Activated CD4-positive, alpha-beta T cell treated with anti-CD3 and anti-CD28 coated beads, Interleukin-2, amount 50 U/mL, for 16 hours (primary cell): ENCODE measurements at places on chromosomes 4 and X.

DNA sequence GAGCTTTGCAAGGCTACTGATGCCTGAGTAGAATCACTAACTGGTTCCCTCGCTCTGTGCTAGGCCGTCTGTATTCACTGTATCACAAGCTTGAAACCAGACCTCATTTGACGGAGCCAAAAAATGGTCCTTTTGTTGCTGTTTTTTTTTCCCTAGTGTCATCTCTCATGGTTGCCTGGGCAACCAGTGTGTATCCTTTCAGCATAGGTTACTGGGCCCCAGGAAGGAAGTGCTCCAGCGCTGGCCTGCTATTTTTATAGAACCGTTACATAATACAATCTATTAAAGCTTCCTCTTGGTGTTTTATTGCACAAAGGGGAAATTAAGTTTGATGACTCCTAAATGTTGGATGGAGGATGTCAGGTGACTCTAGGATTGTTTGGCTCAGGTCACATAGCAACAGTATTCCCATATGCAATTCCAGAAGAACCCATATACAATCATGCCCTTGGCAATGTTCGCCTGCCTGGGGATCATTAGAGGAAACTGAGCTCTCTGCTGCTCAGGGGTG, 220.4 kb downstream of the SPRY1 start:
- no peak for DNase-seq

DNA sequence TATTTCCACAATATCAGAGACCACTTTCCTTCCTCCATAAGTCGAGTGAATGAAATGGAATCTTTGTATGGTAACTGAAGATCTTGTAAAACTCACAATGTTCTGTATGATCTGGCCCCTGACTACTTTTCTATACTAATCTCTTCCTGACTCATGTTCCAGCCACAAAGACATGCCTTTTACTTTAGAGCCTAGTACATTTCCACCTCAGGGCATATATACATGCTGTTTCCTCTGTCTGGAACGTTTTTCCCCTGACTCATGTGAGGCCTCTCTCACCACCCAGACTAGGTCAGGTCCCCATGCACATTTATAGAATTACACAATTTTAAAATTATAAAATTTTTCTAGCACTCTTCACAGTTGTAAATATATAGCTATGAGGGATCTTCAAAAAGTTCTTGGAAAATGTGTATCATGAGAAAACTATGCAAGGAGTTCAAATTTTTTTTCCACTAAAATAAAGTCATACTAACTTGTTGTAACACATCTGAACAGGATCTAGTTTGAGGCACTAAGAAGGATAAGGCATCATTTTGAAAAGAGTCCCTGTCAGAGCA, 208.8 kb downstream of the SH2D1A start:
- DNase-seq, result no peak

DNA sequence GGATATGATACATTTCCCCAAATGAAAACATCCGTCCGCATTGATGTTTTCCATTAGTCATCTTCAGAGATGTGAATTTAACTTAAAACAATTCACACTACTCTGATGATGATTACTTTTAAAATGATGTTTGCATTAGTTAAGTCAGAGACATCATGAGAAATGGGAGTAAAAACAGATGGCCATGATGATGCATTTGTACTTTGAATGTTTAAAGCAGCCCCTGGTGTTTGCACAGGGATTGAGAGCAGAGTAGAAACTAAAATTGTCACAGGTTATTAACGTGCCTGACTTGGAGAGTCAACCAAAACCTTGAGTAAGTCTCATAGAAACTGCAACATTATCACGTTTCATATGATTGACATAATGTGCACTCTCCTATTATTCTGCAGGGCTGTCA, 117.2 kb downstream of the CFAP299 start:
- DNase-seq, result no peak

GRCh38 chrX:23548164-23548563, 119.1 kb upstream of the PRDX4 start:
- DNase-seq, result no peak

GRCh38 chr4:103046416-103047290, 27.1 kb upstream of the SLC9B1 start:
- DNase-seq, result peak; percentile 46

DNA sequence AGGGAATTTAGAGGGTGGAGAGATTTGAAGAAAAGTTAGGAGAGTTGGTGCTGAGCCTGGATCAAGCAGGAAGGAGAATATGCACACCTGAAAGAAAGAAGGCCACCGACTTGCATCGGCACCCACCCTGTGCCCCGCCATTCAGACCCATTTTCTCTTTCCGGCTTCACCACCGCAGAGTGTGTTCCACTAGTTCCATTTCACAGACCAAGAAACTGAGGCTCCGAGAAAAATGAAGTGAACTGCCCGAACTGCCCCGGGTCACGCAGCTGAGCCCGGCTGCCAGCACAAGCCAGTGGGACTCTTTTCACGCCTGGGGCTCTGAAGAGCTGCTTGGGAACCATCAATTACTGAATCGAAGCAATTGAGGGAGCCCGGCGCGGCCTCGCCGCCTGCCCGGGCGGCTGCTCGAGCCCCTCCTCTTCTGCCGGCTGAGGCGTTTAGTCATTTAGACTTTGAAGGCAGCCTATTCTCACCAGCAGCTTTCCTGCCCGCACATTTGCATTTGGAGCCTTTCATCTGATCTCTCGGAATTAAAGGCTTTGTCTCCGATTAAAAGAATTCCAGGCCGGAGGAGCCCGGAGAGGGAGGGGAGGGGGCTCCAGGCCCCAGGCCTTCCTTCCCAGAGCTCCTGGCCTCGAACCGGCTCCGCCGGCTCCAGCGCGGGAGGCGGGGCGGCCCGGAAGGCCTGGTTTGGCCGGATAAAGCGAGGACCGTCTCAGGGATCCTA, 140.2 kb upstream of the PJA1 start:
- no peak for DNase-seq
